ENCODE measurements at places on chromosomes 2 and 18.

DNA sequence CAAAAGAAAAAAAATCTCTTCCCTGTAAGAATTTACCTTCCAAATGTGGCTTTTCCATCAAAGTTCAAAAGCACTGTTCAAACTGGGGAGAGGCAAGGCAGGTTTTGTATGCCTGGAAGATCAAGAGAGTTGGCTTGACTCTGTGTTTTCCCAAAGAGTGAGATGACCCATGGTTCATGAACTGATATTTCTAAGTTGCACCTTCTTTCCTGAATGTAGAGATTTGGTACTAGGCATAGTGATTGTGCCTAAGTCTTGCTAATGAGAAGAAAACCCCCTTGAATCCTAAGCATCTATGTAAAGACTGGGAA, 23.4 kb upstream of the LPIN1 start:
- no peak for DNase-seq

- DNase-seq, result no peak
Observed at GRCh38 chr2:60439219-60439974, 114.1 kb downstream of the BCL11A start.

- no peak for DNase-seq
Observed at GRCh38 chr2:75113231-75113869, 86.0 kb downstream of the TACR1 start.

GRCh38 chr2:147094077-147094476, 750.8 kb upstream of the ACVR2A start:
- DNase-seq, result no peak

DNA sequence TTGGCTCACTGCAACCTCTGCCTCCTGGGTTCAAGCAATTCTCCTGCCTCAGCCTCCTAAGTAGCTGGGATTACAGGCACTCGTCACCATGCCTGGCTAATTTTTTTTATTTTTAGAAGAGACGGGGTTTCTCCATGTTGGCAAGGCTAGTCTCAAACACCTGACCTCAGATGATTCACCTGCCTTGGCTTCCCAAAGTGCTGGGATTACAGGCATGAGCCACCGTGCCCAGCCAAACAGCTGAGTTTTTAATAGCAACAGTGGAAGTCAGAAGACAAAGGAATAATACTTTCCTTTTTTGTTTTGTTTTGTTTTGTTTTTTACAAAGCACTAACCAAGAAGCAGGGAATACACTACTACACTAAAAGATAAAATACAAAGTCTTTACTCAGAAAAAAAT, 16.9 kb downstream of the GPR75 start:
- DNase-seq, result no peak

DNA sequence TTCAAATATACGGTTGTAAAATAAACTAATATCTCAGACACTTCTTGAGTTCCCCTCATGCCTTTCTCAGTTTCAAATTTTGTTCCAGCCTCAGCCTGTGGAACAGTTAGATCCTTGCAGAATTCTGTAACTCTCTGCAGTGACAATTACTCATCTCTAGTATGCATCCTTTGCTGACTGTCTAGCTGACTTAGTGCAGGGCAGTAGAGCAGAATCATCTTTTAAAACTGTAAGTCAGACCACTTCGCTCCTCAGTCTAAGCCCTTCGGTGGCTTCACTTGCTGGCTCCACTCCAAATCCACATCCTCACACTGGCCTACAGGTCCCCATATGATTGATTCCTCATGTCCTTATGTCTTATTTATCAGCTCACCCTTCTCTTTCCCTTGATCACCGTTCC, 164.1 kb upstream of the ZSWIM2 start:
- no peak for DNase-seq

- DNase-seq, result no peak
Observed at GRCh38 chr18:12658426-12659138, 675 bp upstream of the SPIRE1 start.

GRCh38 chr2:21655136-21655535, 531.4 kb downstream of the TDRD15 start:
- DNase-seq, result no peak

DNA sequence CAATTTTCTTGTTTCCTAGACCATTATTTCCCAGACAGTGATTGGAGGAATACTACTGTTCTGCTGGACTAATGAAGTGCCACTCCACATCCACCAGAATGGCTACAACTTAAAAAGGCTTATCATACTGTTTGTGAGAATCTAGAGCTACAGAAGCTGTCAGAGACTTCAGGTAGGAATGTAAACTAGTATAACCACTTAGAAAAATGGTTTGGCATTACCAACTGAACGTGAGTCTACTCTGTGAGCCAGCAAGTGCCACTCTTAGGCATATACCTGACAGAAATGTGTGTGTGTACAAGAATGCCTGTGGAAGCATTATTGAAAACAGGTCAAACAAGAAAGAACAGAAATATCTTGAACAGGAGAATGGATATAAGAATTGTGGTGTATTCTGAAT, 4.2 kb upstream of the SCN3A start:
- no peak for DNase-seq

GRCh38 chr18:61549416-61549815, 216.2 kb downstream of the CDH20 start:
- DNase-seq, result no peak

GRCh38 chr2:777051-777450, 99.8 kb upstream of the TMEM18 start:
- DNase-seq, result no peak

GRCh38 chr18:41731884-41732283, 223.2 kb upstream of the PIK3C3 start:
- DNase-seq, result no peak

DNA sequence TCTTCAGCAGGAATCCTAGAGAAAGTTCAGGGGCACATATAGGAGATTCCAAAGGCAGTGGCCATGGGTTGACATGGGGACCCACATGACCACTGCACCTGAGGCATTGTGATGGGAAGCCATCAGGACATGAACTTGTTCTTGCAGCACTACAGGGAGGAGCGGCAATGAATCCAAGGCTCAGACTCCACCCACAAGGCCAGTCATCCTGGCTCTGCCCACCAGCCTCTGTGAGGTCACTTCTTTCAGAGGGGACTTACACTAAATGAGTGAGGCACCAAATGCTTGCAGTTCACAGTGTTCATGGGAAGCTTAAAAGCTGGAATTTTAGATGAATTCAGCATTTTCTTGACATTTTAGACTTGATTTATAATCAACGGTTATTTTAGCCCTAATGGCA, 254.2 kb downstream of the SETBP1 start:
- no peak for DNase-seq

DNA sequence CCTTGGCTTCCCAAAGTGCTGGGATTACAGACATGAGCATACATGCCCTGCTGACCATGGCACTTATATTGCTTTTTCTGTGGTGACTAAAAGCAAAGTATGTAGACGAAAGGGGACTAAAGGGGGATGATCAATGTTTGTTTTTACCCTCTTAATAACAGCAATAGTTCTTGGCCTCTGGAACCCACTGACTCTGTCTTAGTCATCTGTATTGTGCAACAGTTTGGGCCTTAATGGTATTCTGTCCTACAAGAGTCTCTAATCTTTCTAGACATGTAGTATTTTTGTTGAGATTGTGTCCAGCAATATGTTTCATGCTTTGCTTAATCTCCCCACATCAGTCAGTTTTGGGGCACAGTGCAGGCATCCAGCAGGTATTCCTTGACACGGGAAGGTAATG, 359.9 kb upstream of the FANCL start:
- no peak for DNase-seq

DNA sequence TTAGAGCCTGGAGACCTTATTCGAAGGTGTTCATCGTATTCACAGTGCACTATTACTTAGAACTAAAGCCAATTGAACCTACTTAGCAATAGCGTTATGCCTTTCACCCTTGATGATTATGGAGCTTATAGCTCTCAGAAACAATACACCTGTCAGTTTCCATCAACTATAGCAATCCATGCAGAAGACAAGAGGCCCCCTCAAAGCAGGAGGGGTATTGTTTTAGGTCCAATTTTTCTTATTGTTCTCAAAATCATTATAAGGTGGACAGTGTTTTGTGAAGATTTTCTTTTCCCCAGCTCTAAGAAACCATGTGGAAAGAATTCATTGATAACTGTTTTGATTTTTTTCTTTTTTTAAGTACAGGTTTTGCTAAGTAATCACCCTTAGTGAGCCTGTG, 135.5 kb downstream of the MEIS1 start:
- no peak for DNase-seq

DNA sequence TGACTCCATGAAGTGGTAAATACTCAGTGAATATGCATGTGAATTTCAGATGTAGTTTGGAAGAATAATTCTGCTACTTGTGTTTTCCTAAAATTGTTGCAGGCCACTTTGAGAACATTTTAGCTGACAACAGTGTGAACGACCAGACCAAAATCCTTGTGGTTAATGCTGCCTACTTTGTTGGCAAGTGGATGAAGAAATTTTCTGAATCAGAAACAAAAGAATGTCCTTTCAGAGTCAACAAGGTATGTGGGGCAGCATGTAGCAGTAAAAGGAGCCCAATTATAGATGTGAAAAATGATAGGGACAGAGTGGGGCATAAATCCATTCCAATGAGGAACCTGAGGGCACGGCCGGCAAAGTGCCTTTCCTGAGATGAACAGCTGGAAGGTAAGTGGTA, 16.1 kb downstream of the SERPINB5 start:
- DNase-seq, result no peak

DNA sequence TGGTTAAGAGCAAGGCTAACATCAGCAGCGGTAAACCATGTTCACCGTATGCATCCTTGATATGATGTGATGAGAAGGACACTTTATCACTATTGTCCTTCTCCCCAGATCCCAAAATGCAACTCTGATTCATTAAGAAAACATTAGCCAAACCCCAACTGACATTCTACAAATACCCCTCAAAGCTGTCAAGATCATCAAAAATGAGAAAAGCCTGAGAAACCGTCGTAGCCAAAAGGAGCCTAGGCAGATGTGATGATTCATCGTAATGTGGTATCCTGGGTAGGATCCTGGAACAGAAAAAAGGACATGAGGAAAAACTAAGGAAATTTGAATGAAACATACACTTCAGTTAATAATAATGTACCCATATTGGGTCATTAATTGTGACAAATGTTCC, 67.3 kb upstream of the ST6GAL2 start:
- DNase-seq, result no peak

DNA sequence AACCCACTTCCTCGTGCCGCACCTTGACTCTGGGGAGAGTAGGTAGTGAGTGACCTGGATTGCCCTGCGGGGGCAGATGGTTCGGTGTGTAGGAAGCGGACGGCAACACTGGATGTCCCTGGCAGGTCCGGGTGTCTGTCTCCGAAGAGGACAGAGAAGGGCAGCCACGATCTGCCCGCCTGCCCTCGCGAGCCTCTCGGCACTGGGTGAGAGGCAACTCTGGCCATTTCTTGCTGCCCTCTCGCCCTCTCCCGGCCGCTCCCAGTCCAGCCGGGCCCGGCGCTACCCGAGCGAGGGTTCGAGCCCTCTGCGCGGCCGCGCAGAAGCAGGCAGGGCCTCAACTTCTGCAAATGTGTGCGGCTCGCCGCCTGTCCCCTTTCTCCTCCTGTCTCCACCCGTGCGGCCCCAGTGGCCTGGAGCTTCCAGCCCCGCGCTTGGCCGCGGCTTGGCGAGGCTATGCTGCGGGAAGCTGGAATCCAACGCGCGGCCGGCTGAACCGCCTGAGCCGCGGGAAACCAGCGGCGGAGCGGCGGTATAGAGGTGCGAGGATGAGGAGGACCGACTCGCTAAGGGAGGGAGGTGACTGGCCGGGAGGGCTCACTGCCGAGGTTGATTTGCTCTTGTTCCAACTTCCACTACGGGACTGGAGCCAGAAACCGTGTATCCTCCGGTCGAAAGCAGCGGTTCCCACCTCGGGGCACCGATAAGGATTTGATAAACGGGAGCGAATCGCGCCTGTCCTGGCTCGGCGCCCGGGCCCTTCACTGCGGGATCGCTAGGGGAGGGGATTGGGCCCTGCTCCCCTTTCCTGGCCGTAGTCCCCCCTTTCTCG, 1.5 kb downstream of the EPAS1 start:
- no peak for DNase-seq

- no peak for DNase-seq
Observed at GRCh38 chr2:241983571-241984270, 114.2 kb downstream of the RTP5 start.

DNA sequence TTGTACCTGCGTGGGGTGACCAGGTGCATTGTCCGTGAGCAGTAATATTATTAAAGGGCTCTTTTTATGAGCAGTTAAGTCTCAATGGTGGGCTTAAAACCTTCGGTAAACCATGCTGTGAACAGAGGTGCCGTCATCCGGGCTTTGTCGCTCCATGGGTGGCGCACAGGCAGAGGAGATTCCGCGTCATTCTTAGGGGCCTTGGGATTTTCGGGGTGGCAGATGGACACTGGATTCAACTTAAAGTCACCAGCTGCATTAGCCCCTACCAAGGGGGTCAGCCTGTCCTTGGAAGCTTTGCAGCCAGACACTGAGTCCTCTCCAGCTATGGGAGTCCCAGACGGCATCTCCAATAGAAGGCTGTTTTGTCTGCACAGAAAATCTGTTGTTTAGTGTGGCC, 107.7 kb downstream of the NFATC1 start:
- no peak for DNase-seq

- no peak for DNase-seq
Observed at GRCh38 chr2:74029714-74030397, 45.1 kb downstream of the TET3 start.

DNA sequence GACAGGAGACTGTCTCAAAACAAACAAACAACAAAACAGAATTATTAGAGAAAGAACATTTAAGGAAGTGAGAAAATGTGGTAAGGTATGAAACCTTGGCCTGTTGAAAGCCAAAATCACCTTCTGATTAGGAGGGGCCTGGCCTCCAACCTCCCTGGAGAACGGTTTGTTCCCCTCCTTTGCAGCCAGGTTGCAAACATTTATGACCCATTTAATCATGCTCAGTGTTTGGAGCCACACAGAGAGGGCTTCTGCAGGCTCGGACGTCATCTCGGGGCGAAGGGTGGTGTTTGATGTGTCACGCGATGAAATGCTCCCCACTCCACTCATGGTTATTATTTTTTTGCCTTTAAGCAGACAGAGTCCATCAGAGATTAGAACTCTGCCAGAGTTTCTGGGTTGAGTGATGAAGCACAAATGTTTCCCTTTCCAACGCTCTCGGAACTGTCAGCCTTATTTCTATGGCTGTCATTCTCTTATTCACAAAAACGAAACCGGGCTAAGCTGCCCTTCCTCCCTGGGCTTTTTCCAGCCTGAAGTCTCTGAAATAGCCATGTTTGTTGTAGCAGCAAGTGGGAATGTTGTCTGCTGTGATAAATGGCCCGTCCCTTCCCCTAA, 33.6 kb upstream of the ROCK2 start:
- no peak for DNase-seq

DNA sequence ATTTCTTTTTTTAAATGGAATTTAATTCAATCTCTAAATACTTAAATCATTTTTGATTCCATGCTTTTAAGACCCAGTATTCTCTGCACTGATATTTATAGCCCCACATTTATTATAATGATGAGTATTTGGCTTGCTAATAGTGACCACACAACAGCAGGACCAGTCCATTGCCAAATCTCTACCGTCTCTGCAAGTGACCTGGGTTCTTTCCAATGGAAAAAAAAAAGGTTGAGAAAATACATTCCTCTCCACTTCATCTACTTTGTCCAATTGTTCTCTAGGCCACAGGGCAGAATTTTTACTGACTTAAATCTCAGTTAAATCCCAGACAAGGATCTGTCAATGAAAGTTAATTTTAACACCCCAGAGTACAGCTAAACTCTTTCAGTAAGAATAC, 20.5 kb downstream of the GRB14 start:
- no peak for DNase-seq

Data from BJ (cell line).